Stimulated activated CD8-positive, alpha-beta memory T cell treated with anti-CD3 and anti-CD28 coated beads, Interleukin-2, amount 100 ng/mL, for 48 hours (primary cell): ENCODE measurements at places on chromosomes 2 and 18.

GRCh38 chr2:65514555-65515195 is 82.3 kb upstream of the SPRED2 start:
- DNase-seq, result no peak

GRCh38 chr2:10890706-10891270 is 20.9 kb upstream of the KCNF1 start:
- DNase-seq, result no peak

DNA sequence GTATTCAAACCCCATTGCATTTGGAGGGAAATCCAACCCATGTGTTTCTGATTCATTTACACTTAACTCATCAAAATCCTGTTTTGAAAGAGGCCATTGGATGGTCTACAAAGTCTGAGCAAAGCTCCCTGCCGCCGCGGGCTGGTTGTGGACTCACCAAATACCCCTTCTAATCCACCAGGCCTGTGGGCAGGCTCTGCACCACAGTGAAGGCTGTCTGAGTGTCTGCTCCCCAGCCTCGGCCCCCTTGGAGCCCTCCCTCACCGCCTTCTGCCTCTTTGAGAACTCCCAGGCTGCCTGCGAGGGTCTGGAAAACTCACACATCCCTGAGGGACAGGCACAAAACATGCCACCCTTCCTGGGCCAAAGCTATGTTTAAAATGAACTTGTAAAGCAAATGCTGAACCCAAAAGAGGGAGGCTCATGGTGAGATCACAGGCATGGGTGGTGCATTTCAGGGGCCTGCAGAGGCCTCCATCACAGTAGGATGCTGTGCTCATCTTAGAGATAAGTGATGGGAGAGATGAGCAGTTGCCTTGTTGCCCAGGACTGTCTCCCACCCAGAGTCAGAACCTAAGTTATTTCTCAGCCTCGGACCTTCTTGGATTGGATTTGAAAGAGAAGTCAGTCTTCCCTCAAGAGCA is 225.0 kb downstream of the CYP26B1 start:
- no peak for DNase-seq

GRCh38 chr2:161265874-161266273 is 42.4 kb upstream of the PSMD14 start:
- DNase-seq, result no peak

DNA sequence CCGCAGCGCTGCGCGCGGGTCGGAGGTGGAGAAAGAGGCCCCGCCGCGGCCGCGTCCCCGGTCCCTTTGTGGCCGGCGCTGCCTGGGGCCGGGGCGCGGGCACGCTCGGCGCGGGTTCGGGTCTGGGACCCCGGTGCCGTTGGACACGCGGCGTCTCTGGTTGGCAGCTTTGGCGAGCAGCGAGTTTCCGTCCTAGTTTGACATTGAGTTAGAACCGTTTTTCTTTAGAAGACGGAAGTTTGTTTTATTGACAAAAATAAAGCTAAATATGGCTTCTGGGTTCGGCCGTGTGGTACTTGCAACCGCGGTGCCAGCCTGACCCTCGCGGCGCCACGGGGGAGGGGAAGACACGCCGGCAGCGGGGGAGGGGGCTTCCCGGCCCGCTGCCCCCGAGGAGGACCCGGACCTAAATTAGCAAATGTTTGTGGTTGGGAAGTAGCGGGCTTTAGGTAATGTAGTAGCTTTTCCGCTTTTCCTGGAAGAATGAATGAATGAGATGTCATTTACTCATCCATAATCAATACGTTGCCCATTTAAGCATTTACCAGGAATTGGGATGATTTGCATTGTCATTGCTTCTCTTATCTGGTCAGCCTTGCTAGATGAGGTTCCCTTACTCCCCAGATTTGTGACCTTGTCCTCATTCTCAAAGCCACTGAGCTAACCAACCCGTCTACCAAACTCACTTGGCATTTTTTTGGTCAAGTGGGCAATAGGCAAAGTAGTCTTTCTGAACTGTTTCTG is 530 bp downstream of the GALNT1 start:
- peak; percentile 16 for DNase-seq

- no peak for DNase-seq
Observed at GRCh38 chr2:58271826-58272225, 30.7 kb upstream of the FANCL start.

DNA sequence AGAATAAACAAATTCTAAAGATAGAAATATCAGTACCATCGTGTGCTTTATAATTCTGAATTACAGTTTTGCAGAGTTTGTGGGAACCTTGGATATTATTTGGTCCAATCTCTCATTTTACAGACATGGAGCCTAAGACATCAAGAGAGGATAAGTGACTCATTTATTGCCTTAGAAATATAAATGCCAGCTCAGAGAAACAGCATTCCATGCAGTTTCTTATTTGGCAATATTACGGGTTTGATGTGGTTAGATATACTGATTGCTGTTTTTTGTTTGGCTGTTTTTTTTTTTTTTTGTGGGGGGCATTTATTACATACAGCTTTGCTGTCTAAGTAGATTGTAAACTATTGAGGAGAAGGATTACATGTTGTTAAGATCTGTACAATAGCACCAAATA is 1241.1 kb upstream of the LRRTM1 start:
- DNase-seq, result no peak

- no peak for DNase-seq
Observed at GRCh38 chr18:42474577-42474976, 519.5 kb downstream of the PIK3C3 start.

- no peak for DNase-seq
Observed at GRCh38 chr2:150409196-150409595, 78.3 kb downstream of the RND3 start.

DNA sequence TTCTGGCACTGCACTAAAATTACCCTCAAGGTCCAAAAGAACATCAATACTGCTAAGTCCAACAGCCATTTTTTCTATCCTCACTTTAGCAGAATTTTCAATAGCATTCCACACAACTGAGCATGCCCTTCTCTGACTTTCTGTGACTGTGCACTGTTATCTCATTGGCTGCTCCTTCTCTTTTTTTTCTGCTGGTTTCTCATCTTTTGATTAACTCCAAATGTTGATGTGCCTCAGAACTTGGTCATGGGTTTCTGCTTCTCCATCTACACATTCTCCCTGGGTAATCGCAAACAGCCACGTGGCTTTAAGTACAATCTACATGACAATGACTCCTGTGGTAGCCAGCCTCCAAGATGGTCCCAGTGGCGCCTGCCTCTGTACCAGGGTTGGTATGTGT is 75.0 kb upstream of the CD226 start:
- no peak for DNase-seq

DNA sequence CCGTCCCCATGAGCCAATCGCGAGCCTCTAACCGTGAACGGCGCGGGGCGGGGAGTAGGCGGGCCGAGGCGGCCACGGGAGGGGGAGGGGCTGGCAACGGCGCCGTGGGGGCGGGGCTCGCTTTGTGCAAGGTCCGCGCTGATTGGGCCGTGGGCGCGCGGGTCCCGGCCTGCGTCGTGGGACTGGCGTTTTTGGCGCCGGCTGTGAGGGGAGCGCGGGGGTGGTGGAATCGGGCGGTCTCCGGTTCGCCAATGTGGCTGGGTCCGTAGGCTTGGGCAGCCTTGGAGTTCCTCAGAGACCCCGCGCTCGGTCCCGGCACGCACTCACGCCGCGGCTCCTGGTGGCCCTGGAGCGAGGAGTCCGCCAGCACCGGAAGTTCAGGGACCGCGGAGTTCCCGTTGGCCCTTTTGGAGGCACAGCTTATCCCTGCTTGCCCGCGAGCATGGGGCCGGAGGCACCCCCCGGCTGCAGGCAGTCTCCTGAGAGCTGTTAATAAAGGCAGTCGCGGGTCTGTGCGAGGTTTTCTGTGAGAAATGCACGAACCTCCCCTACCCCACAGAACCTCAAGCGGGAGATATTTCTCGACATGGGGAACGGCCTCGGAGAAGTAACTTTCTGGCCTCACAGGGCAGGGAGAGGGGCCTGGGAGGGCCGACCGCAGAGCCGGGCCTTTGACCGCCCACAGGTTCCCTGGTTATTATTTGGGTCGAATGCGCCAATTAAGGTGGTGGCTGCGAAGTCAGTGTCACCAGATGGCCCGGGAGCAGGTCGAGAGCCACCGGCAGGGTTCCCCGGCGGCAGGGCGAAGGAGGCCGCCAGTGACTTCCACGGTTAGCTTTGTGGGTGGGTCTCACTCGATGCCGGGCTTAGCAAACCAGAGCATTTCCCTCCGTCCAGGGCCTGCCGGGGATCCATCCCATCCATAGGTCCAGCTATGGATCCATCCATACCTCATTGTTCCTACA is 574 bp upstream of the NCL start:
- DNase-seq, result peak; percentile 99

- peak; percentile 13 for DNase-seq
Observed at GRCh38 chr2:196783431-196784094, 15.9 kb downstream of the GTF3C3 start.

GRCh38 chr2:142300517-142300916 is 169.7 kb upstream of the LRP1B start:
- DNase-seq, result no peak

DNA sequence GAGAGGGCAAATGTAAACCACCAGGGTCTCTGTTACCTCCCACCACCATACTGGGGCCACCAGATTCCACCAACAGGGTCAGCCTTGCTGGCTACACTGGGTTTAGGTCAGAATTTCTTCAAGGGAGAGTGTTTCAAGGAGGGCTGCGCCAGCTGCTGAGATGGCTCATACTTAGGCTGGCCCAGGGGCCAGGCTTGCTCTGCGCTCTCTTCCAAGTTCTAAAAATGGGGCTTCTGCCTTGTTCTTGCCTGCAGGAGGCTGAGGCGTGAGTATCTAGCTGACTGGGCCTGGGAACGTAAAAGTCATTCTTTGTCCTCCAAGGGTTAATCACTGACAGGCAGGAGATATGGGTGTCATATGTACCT is 28.1 kb downstream of the MRPL33 start:
- DNase-seq, result no peak

GRCh38 chr2:231212329-231212845 is 14.0 kb downstream of the ARMC9 start:
- no peak for DNase-seq

DNA sequence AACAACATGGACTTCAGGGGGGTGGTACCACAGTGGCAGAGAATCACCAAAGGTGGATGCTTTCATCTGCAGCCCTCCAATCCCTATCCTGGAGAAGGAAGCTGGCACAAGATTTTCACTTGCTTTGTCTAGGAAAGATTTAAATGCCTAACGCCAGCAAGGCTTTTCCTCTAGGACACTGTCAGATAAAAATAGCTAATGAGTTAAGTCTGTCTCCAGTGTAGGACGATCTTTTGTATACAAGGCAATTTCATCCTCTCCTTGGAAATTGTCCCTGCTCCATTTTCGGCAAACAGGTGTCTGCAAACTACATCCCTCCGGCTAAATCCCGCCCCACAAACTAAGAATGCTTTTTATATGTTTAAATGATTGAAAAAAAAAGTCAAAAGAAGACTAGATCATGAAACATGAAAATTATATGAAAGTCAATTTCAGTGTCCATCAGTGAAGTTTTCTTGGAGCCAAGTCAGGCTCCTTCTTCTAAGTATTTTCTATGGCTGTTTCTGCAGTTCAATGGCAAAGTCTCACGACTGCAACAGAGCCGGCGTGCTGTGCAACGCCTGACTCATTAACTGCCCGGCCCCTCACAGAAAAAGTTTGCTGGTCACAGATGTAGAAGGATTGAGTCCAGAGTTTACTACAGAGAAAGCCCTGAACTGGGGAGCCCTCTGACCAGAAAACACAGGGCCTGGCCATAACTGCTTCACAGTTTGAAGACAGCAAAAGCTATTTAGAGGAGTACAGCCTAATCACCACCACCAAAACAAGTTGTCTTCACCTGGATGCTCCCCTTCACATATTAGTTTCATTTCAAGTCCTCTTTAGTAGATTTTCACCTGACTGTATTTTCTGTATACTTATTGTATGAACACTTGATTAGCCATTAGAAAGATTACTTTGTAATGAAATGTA is 52.3 kb downstream of the PIEZO2 start:
- DNase-seq, result no peak

- DNase-seq, result no peak
Observed at GRCh38 chr2:53544871-53545558, 222.6 kb upstream of the CHAC2 start.

GRCh38 chr2:11142330-11142729 is 12.9 kb upstream of the SLC66A3 start:
- no peak for DNase-seq

DNA sequence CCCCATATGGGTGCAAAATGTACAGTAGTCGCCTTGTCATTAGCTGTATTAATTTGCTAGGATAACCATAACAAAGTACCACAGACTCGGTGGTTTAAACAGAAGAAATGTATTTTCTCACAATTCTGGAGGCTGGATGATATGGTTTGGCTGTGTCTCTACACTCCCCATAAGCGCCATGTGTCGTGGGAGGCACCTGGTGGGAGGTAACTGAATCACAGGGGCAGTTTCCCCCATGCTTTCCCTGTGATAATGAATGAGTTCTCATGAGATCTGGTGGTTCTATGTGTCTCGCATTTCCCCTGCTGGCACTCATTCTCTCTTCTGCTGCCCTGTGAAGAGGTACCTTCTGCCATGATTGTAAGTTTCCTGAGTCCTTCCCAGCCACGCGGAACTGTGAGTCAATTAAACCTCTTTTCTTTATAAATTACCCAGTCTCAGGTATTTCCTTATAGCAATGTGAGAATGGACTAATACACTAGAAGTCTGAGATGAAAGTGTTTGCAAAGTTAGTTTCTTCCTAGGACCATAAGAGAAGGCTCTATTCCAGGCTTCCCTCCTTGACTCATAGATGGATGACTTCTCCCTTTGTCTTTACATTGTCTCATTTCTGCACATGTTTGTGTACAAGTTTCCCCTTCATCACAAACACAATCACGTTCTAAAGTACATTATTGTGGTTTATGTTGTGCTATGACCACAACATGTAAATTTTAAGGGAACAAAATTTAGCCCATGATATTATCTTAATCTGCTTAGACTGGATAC is 1442.6 kb downstream of the SUCLG1 start:
- DNase-seq, result no peak

GRCh38 chr18:13382366-13382953 is 163.9 kb downstream of the LDLRAD4 start:
- DNase-seq, result no peak

DNA sequence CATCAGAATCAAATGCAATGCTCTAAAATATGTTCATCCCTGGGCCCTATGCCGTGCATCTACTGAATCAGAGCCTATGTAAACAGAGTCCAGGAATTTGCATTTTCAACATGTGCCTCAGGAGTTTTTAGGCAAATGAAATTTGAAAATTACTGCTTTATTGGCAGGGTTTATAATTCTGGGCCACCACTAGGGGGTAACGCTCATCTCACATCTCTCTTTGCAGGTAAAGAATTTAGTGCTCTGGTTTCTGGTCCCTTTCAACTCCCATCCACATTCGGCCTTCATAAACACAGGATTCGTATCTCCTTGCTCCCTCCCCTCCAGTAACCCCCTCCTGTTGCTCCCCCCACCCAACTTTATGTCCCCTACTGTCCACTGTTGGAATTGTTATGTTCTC is 49.3 kb downstream of the LYPD6B start:
- no peak for DNase-seq

GRCh38 chr2:105653302-105653701 is 91.4 kb upstream of the NCK2 start:
- DNase-seq, result no peak

DNA sequence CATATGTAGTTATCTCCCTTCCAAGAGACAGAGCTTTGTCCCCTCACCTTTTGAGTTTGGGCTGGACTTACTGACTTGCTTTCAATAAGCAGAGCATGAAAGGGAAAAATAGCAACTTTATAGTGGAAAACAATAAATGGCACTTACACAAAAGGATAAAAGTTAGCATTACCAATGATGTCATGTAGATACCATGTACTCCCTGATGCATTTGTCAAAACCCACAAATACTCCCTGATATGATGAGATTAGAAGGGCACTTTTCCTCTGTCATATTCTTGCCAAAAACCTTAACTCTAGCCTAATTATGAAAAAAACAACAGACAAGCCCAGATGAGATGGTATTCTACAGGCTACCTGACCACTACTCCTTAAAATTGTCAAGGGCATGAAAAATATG is 16.0 kb downstream of the HIBCH start:
- no peak for DNase-seq

GRCh38 chr2:106095478-106096298 is 98.4 kb downstream of the UXS1 start:
- DNase-seq, result peak; percentile 43
